Epithelial cell of esophagus (primary cell): ENCODE measurements at places on chromosomes 13 and 19.

DNA sequence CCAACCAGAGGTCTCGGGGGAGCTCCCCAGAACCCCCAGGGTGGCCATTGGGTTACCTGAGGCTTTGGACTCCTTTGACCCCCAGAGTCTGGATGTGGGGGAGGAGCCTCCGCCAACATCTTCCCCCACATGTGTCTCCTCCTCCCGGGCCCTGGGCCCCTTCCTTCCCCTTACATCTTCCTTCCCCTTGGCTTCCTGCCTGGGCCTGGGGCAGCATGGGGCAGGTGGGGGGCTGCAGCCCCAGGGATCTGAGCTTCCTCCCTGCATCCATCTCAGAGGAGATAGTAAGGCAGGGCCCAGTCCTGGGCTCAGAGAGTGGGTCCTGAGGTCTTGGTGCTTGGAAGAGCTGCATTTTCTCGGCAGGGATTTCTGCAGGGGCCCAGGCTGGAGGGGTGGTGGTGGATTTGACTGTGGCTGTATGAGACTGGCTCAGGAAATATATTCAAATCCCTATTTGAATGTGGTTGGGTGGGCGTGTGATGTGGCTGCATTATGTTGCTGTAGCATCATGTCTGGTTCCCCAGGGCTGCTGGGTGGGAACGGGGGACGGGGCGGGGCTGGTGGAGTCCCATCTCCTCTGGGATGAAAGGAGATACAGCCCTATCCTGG lies 919 bp downstream of the VAV1 start:
- DNase-seq = no peak

DNA sequence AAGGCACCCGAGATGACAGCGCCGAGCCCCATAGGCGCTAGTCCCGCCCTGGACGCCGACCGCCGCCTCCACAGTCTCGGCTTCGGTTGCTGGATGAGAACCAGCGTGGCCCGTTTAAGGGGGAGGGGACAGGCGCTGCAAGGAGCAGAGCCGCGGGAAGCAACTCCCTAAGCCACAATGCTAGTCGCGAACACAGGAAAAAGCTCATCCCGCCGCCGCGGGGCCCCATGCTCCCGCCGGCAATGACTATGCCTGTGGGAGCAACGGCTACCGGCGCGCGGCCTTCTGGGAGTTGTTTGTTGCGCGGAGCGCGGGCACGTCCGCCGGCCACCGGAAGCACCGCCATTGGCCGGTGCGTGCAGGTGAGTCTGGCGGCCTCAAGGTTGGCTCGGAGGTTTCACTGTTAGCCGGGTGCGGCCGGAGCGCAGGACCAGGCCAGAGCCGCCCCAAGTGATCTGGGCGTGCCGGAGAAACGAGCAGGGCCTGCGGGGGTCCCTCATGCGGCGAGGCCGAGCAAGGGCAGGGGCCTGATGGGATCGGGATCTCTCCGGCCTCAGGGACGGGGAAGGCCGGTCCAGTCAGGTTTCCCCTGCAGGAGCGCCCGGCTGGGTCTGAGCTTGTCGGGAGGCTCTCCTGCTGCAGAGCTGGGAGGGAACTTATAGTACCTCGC lies at the start of gene ZNF544:
Gene ZNF544 (plus strand): TSS at position 330 of the 670 bp plus-strand sequence. CDS start 15,110 bp downstream, outside the sequence.
- peak; percentile 85 for DNase-seq

DNA sequence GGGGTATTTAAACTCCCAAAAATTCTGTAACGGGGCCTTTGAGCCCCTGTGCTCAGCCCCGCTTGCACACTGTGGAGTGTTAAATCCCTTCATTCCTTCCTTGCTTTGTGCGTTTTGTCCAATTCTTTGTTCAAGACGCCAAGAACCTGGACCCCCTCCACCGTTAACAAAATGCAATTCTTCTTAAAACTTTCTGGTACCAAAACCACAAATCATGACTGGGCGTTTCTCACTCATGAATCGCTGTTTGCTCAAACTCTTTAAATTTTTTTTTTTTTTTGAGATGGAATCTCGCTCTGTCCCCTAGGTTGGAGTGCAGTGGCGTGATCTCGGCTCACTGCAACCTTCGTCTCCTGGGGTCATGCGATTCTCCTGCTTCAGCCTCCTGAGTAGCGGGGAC lies 881 bp downstream of the ZNF20 start:
- no peak for DNase-seq

- no peak for DNase-seq
These were observed 12.3 kb downstream of the TMEM38A start for GRCh38 chr19:16673231-16673630.

DNA sequence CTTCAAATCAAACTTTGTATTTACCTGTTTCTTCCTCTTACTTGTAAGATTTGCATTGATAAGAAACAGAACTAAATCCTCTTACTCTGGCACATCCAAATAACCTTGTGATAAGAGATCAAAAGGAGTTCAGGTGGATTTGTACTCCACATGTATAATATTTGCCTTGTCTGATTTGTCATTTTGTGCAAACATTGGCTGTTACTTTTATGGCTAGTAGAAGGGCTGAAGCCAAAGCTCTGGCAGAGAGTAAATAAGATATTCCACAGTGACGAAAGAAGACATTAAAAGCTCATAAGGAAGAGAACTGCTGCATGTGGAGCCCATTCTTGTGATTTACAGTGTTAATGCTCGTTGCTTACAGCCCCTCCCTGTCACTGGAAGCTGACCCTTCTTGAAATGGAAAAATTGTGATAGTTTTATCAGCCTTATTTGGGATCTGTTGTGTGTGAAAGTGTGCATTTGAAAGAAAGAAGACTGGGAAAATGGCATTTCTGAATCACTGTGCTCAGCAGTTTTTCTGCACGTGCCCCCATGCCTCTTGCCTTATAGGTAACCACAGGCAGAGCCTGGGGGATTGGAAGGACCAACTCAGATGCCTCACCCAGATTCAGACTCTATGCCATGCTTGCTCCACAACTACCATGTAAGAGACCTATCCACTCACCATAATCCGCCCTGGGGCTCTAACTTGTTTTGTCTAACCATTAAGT lies 68.2 kb downstream of the OXGR1 start:
- DNase-seq = no peak

DNA sequence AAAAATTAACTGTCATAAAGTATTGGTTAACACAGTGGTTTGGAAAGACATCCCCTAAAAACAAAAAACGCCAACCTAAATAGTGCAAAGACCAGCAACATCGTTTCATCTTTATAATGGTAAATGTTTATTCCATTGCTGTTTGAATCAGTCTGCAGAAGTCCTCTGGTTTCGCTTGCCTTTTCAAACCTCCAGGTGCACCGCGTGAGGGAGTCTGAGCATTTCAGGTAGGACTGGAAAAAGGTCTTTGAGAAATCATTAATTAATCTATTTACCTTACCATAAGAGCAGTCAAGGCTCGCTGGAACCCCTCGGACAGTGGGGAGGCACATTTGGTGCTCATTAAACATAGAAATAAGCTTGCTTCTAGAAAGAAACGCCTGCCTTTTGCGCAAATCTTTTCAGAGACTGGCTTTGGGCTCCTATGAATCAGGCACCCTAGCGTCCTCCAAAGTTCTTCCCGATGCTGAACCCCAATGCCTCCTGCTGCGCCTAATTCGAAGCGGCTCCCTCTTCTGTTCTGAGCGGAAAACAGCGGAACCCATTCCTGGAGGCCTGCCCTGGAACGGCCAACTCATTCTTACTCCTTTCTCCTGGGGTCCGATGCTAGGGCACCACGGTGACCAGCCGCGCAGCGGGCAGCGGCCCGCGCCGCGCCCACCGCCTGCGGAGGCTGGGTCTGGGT lies 951 bp upstream of the MTUS2 start:
- peak; percentile 21 for DNase-seq

GRCh38 chr13:101925731-101926130 lies 473.3 kb downstream of the ITGBL1 start:
- DNase-seq = no peak

DNA sequence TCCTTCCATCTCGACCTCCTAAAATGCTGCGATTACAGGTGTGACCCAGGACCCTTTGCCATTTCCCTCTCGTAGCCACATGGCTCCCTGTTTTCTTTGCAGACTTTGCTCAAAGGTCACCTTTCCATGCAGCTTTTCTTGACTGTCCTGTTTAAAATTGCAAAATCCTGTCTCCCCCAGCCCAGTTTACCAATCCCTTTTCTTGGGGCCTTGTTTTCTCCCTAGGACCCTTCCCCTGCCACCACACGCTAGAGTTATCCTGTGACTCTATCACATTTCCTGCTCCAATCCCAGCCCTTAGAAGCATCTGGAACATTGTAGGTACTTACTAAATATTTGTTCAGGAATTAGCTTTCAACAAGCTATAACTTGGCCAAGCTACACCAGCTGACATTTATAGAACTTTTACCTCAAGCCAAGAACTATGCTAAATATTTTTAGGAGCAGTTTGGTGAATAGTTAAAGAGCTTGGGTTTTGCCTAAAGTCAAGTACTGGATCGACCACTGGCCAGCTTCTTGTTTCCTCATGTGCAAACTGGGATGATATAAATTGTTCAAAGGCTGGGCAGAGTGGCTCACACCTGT lies 9.1 kb upstream of the SERTAD3 start:
- DNase-seq = peak; percentile 59

DNA sequence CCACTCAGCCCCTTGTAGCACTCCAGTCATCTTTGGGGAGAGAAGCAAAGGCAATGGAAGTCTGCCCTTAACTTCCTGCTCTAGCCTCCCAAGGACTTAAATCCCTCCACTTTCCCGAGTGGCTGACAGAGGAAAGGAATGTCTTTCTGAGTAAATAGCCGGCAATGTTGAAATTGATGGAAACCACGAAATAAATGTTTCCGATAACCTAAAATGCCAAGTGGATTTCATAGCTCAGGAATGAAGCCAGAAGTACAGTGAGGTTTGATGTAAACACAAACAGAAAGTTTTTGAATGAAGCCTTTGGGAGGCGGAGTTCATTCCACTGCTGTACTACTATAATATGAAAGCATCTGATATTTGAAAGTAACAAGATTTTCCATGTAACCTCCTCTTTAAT lies 14.0 kb upstream of the TBC1D4 start:
- DNase-seq = no peak

- DNase-seq = no peak
These were observed 246.1 kb upstream of the MIR17HG start for GRCh38 chr13:91101381-91101780.

DNA sequence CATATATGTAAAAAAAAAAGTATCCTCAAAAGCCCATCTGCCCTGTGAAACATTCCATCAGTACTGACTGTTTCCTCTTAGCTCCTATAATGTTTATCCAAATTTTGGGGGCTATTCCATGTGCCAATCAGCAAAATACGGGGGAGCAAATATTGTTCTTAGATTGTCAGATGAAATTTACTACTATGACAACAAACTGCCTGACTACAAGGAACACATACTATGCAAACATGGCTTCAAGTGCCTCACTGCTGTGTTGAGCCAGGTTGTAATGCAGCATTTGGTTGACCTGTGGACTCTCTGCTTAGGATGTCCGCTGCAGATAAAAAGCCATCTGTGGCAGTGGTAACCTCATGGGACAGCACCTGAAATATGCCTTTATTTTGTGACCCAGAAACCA lies 98.2 kb upstream of the SCEL start:
- no peak for DNase-seq

- no peak for DNase-seq
These were observed 8.0 kb upstream of the YJU2 start for GRCh38 chr19:4238831-4239230.

GRCh38 chr13:91086936-91087716 lies 260.4 kb upstream of the MIR17HG start:
- no peak for DNase-seq

- DNase-seq = peak; percentile 62
These were observed 298.8 kb downstream of the SHISA2 start for GRCh38 chr13:25752957-25753551.

DNA sequence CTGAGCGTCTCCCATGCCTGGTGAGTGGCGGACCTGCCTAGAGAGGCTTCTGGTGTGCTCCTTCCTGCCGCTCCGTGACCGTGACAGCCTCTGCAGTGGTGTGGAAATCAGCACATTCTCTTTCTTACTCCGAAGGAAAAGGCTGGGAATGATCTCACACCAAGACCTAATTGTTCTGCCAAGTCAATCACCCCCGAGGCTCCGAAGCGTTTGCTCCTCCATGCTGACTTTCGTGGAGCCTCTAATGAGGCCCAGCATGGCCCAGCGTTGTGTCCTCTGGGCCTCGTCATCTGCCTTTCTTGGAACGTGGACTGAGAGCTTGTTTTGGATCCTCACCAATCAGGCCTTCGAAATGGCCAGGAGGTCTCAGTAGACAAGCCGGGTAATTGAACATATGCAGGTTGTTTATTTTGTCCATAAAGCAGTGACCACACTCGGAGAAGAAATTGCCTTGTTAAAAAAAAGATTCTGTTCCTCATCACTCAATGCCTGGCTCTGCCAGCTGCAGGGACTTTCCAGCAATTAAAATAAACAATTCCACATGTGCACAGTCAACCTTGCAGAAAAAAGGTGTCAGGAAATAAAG lies 107.1 kb downstream of the UBL3 start:
- peak; percentile 13 for DNase-seq

DNA sequence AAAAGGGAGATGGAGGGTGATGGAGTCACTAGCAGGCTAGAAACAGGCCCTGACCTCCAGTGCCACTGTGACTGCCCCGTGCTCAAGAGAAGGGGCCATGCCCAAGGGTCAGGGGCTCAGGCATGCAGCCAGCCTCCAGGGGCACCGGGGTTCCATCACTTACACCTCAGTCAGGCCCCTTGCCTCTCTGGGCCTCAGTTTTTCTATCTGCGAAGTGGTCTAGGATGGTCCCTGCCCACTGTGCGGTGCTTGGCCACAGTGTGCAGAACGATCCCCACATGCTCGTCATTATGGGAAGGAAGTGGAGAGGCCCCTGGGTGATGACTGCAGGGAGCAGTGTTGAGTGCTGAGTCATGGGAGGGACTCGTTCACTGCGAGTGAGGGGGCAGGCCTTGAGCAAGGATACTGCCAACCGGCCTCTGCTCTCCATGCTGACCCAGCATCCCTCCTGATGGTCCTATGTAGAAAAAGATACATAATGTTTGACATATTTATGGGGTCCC lies 23.1 kb downstream of the TMED1 start:
- peak; percentile 73 for DNase-seq

DNA sequence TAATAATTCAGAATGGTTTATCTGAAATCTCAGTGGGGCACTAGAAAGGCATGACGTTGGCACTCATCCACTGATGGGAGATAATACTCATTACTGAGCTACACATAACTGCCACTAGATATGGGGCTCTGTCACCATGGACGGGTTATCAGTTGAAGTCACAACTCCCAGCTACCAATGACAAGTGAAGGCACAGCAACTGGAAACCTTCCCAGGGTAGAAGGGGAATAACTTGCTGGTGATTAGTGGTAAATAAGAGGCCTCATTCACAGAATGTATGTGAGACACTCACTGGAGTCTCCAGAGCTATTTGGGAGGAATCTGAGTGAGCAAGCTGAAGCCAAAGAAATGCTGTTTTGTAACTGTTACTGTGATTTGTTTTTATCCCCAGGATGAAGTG lies 249.6 kb downstream of the ENOX1 start:
- DNase-seq = no peak

DNA sequence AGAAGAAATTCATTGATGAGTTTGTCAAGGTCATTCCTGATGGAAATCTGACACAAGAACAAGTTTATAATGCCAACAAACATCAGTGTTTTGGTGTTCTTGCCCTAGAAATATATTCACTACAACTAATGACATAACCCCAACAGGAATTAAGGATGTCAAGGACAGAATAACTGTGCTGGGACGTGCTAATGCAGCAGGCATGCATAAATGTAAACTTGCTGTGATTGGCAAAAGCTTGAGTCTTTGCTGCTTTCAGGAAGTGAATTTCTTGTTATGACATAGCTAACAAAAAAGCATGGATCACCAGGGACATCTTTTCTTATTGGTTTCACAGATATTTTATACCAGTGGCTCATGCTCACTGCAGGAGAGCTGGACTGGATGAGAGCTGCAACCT lies 144.6 kb downstream of the KCTD12 start:
- DNase-seq = no peak
